ENCODE measurements at places on chromosomes 2 and 18.

- DNase-seq = no peak
These were observed 224.3 kb downstream of the ANAPC1 start for GRCh38 chr2:111659361-111660333.

DNA sequence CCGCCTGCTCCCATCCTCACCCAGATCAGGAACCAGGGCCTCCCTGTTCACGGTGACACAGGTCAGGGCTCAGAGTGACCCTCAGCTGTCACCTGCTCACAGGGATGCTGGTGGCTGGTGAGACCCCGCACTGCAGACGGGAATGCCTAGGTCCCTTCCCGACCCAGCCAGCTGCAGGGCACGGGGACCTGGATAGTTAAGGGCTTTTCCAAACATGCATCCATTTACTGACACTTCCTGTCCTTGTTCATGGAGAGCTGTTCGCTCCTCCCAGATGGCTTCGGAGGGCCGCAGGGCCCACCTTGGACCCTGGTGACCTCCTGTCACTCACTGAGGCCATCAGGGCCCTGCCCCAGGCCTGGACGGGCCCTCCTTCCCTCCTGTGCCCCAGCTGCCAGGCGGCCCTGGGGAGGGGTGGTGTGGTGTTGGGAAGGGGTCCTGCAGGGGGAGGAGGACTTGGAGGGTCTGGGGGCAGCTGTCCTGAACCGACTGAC is 31.7 kb downstream of the GPC1 start:
- DNase-seq = no peak

DNA sequence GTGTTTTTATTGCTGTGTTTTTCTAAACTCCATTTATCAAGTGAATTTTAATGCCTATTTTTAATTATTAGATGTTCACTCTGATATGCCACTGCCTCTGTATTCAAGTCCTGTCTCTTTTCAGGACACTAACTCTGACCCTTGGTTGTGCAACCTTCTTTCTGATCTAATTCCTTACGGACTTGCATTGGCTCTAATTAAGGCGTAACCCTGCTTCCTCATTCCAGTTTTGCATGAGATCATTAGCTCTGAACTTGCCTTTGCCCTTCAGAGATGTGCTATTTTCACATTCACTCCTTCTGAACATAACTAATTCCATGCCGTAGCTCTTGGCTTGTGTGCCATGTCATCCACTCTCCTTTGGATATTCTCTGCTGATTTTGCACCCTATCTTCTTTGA is 162.5 kb upstream of the TMEFF2 start:
- DNase-seq = no peak

GRCh38 chr2:54164106-54164505 is 48.7 kb downstream of the ACYP2 start:
- DNase-seq = no peak

DNA sequence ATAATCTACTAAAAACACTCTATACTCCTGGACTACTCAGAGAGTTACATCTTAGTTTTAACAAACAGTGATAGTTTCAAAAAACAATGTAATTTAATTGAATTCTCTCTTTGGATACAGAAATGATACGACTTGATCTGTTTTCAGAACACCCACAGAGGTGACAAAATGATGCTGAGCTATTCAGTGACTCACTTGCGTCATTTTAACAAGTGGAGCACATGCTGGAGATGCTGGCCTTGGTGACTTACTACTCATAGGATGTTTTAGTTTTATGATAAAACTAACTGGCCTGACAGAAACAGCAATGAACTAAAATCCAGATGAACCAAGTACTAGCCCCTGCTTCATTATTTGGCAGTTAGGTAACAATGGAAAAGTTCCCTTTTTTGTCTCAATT is 101.3 kb upstream of the ITGB6 start:
- no peak for DNase-seq

GRCh38 chr2:1738646-1739302 is 5.5 kb downstream of the PXDN start:
- DNase-seq = no peak

- no peak for DNase-seq
These were observed 46.8 kb upstream of the PXDN start for GRCh38 chr2:1791006-1791605.

GRCh38 chr2:168889635-168890005 is 610 bp downstream of the SPC25 start:
- DNase-seq = no peak

DNA sequence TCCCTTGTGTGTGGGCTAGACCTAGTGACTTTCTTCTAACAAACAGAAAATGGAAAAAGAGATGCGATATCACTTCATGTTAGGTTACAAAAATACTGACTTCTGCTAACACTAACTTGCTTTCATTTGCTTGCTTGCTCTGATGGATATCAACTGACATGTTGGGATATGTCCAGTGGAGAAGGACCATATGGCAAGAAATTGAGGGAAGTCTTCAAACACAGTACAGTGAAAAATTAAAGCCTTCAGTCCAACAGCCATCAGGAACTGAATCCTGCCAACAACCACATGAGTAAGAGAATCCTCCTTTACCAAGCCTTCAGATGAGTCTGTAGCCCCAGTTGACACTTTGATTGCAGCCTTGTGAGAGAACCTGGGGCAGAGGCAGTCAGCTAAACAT is 143.9 kb downstream of the MAIP1 start:
- DNase-seq = no peak

GRCh38 chr18:58013241-58014211 is 30.5 kb upstream of the NEDD4L start:
- no peak for DNase-seq

- DNase-seq = no peak
These were observed 1467.4 kb upstream of the NXPH2 start for GRCh38 chr2:140247451-140248195.

- peak; percentile 14 for DNase-seq
These were observed 121.2 kb downstream of the LYPD6 start for GRCh38 chr2:149451417-149452165.

- no peak for DNase-seq
These were observed 3.6 kb upstream of the RAB11FIP5 start for GRCh38 chr2:73116182-73116960.

- DNase-seq = no peak
These were observed 542.8 kb upstream of the ID2 start for GRCh38 chr2:8138923-8139667.

DNA sequence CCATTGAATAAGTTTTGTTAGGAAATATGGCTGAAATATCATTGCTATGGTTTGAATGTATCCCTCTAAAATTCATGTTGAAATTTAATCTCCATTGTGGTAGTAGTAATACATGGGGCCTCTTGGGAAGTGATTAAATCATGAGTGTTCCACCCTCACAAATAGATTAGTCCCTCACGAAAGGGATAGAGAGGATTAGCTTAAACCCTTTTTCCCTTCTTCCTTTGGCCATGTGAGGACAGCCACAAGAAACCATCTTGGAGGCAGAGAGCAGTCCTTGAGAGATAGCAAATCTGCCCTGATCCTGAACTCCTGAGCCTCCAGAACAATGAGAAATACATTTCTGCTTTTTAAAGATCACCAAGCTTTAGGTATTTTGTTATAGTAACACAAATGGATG is 274.2 kb downstream of the CDH19 start:
- no peak for DNase-seq

DNA sequence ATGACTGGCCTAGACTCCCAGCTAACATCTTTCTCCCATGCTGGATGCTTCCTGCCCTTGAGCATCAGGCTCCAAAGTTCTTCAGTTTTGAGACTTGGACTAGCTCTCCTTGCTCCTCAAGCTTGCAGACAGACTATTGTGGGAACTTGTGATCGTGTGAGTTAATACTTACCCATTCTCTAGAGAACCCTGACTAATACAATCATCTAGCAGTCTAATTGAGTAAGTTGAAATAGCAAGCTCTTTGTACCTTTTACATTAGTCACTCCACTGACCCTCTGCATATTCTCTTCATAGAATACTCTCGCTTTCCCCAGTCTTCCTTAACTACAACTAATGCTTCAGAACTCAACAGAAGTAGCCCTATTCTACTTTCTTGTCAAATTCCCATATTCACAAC is 434.6 kb upstream of the NXPH2 start:
- DNase-seq = no peak

GRCh38 chr2:29375843-29376242 is 260.6 kb downstream of the CLIP4 start:
- DNase-seq = no peak
